ENCODE measurements at places on chromosomes 2 and 18.

DNA sequence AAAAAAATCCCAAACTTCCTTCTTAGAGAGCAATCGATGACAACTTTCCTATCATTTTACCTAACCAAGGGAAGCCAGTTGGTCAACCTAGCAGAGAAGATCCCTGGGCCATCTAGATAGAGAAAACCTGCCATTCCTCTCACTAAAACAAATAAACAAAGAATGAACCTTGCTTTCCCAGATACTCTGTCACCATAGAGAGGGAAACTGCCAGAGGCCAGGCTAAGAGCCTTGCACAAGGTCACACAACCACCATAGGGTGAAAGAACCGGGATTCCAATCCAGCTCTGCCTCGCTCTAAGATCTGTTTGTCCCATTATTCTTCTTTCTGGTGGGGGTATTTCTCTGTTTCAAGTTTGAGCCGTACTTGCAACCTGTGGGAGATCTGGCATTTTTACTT is 154.6 kb downstream of the CYRIA start:
- no peak for DNase-seq

- no peak for DNase-seq
These were observed 16.2 kb downstream of the MTIF2 start for GRCh38 chr2:55252832-55253231.

GRCh38 chr2:152718909-152719645 is 657 bp downstream of the ARL6IP6 start:
- no peak for DNase-seq

- DNase-seq, result no peak
These were observed 59.4 kb upstream of the LRPPRC start for GRCh38 chr2:44055229-44055628.

DNA sequence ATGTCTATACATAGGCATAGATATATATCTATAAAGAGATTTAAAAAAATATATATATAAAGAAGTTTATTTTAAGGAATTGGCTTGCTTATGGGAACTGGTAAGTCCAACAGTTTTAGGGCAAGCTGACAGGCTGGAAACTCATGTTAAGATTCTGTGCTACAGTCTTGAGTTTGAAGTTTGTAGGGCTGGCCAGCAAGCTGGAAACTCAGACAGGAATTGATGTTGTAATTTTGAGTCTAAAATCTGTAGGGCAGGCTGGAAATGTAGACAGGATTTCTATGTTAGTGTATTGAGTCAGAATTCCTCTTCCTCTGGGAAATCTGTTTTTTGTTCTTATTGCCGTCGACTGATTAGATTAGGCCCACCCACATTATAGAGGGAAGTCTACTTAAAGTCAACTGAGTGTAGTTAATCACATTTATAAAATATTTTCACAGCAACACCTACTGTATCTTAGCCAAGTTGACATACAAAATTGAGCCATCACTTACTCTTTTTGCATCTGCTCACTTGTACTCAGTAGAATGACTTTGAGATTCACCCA is 60.8 kb downstream of the PHLPP1 start:
- no peak for DNase-seq

- DNase-seq, result no peak
These were observed 31.8 kb upstream of the MTCL1 start for GRCh38 chr18:8673256-8674209.

- no peak for DNase-seq
These were observed 32.9 kb downstream of the SMAD7 start for GRCh38 chr18:48917579-48918517.

GRCh38 chr18:35030277-35030989 is 10.8 kb upstream of the MAPRE2 start:
- peak; percentile 50 for DNase-seq

DNA sequence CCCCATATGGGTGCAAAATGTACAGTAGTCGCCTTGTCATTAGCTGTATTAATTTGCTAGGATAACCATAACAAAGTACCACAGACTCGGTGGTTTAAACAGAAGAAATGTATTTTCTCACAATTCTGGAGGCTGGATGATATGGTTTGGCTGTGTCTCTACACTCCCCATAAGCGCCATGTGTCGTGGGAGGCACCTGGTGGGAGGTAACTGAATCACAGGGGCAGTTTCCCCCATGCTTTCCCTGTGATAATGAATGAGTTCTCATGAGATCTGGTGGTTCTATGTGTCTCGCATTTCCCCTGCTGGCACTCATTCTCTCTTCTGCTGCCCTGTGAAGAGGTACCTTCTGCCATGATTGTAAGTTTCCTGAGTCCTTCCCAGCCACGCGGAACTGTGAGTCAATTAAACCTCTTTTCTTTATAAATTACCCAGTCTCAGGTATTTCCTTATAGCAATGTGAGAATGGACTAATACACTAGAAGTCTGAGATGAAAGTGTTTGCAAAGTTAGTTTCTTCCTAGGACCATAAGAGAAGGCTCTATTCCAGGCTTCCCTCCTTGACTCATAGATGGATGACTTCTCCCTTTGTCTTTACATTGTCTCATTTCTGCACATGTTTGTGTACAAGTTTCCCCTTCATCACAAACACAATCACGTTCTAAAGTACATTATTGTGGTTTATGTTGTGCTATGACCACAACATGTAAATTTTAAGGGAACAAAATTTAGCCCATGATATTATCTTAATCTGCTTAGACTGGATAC is 1442.6 kb downstream of the SUCLG1 start:
- no peak for DNase-seq

- DNase-seq, result peak; percentile 86
These were observed 3.7 kb upstream of the TUBA4B start for GRCh38 chr2:219249203-219249980.

GRCh38 chr2:219205165-219205538 is 1.4 kb upstream of the ZFAND2B start:
- DNase-seq, result no peak

DNA sequence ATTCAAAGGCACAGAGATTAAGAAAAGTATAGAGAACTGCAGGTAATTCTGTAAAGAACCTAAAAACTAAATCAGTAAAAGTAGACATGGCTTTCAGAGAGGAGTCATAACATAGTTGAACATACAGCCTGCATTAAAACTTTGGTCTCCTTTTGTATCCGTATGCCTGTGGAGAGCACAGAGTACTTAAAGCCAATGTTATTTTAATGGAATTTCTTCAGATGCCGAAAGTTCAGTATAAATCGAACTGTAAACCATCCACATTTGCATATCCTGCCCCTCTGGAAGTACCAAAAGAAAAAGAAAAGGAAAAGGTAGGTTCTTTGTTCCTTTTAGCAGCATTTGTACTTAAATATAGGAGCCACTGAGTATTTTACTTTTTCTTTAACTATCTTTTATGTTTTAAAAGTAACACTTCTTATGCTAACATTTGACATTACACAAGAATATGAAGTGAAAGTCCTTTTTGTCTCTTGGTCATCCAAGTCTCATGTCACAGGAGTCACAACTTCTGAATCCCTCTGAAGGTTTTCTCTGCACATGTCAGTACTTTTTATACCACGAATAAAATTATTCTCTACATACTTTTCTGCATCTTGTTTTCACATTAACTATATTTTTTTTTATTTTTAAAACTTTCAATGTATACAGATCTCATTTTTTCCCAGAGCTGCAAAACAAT is 34.9 kb upstream of the ARMC9 start:
- no peak for DNase-seq

- no peak for DNase-seq
These were observed 202.5 kb downstream of the LRRTM1 start for GRCh38 chr2:80102026-80102425.

DNA sequence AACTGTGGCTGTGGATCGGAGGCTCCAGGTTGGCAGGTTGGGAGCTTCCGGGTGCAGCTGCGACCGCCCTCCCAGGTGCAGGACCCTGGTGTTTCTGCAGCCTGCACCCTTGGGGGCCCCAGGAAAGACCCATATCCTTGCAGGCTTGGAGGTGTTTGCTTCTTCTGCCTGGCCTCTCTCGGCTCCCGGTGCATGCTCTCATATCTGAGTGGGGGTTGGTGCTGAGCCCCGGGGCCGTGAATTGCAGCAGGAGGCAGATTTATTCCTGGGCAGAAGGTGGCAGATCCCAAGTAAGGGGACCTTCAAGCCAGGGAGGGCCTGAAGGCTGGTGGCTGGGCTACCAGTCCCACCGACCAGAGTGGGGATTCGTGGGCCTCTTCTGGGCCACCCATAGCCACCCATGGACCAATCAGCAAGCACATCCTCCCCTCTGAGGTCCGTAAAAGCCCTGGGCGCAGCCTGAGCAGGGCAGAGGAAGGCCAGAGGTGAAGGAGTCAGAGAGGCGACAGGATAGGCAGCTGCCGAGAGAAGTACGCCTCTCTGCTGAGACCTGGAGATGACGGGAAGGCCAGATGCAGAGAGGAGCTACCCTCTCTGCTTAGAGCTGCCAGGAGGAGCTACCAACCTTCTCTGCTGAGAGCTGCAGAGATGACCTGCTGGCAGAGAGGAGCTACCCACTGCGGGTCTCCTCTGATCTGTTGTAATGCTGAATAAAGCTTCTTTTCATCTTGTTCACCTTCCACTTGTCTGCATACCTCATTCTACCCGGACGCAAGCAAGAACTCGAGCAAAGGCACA is 1279.0 kb upstream of the LRRTM1 start:
- DNase-seq, result no peak

- DNase-seq, result no peak
These were observed 144.6 kb downstream of the LPIN1 start for GRCh38 chr2:11891028-11891427.

DNA sequence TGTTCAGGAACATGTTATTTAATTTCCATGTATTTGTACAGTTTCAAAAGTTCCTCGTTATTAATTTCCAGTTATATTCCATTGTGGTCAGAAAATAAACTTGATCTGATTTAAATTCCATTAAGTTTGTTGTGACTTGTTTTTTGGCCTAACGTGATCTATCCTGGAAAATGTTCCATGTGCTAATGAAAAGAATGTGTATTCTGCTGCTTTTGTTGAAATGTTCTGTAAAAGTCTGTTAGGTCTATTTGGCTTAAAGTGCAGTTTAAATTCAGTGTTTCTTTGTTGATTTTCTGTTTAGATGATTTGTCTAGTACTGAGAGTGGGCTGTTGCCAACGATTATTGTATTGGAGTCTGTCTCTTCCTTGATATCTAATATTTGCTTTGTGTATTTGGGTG is 148.0 kb downstream of the UBR3 start:
- no peak for DNase-seq

DNA sequence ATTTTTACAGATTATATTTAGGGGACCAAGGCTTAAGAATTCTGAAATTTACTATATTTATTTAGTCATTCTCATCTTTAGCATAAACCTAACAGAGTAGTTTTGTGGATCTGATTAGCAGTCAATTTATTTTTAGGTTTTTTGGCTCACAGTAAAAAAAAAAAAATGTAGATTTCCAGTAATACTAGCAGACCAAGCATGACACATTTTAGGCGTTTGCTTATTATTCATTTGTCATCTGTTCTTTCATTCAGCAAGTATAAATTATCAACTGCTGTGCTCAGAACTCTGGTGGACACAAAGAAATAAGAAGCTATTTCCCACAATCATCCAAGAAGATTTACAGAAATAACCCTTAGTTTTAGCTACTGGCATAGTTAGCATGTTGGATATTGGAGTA is 20.6 kb downstream of the PDE1A start:
- DNase-seq, result no peak

GRCh38 chr18:46542545-46542944 is 114.5 kb downstream of the LOXHD1 start:
- DNase-seq, result no peak

- no peak for DNase-seq
These were observed 282.1 kb upstream of the FSIP2 start for GRCh38 chr2:185456517-185456916.

- DNase-seq, result peak; percentile 49
These were observed 8.8 kb upstream of the IFIH1 start for GRCh38 chr2:162327134-162327769.

DNA sequence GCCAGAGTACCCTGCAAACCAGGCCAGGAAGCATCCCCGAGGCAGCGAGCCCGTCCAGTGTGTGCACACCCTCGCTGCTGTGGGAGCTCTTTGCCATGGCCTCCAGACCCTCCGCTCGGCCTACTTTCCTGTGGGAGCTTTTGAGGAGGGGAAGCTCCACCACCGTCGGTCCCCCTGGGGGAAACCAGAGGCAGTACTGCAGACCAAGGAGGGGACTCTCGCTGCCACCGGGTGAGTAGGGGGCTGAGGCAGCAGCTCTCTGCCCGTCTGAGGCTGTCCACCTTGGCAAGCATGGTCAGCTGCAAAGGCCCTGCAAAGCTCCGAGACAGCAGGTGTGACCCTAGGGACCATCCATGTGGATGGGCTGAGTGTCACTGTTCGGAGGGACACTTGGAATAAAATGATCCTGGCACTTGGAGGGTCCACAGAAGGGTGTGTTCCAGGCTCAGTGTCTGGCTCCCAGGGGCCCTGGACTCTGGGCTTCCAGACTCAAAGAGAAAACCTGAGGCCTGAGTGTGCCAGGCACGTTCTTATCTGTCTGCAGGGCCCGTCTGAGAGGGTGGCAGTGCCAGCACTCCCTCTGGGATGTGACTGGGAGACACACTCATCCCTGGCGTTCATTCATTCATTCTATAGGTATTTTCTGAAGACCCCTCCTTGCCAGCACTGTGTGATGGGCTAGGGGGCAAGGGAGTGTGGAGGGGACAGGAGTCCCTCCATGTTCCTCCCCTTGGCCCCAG is 282.8 kb upstream of the HS6ST1 start:
- no peak for DNase-seq

Data from CD4-positive, alpha-beta T cell treated with Interleukin-6 for 4 hours (primary cell).